ENCODE measurements at places on chromosomes 3 and 15.

DNA sequence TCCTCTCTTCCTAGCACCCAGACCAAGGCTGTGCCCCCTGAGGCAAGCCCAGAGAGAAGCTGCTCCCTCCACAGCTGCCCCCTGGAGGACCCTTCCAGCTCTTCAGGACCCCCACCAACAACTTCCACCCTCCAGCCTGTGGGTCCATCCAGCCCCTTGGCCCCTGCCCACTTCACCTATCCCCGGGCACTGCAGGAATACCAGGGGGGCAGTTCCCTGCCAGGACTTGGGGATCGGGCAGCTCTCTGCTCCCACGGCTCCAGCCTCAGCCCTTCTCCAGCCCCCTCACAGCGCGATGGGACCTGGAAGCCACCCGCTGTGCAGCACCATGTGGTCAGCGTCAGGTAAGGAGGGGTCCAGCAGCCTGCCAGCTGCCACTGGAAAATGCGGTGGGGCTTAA lies 5.6 kb downstream of the DISP2 start:
- no peak for DNase-seq

DNA sequence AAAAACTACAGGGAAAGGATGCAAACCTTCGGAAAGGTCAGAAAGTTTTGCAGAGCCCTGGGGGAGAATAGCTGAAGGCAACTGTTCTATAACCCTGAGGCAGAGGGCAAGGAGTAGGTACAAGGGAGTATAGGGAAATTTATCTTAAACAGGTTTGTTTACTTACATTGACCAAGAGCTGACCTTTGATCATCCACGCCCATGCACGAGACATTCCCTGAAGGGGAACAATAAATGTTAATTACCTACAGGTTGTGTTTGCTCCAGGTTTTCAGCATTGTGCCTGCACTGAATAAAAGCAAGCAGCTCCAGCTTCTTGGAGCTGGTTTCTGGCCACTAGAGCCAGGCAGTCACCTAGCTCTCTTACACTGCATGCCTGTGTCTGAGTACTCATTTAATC lies 524.5 kb upstream of the TGFBR2 start:
- DNase-seq: no peak

DNA sequence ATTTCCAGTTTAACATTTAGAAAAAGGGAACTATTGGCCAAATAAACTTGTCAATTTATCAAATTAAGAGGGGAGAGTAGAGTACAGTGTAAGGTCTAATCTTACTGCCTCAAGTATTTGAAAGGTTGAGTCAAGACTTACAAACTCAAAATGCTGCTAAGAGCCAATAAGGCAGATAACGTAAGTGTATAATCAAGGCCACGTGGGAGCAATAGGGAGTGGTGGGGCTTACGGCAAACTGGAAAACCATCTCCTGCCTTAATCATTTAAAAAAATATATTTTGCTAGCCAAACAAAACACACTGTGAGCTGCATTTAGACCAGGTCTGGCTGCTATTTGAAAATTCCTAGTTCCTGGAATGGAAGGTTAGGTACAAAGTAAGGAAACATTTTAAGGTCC lies 107.3 kb upstream of the FRMD4B start:
- DNase-seq: no peak

DNA sequence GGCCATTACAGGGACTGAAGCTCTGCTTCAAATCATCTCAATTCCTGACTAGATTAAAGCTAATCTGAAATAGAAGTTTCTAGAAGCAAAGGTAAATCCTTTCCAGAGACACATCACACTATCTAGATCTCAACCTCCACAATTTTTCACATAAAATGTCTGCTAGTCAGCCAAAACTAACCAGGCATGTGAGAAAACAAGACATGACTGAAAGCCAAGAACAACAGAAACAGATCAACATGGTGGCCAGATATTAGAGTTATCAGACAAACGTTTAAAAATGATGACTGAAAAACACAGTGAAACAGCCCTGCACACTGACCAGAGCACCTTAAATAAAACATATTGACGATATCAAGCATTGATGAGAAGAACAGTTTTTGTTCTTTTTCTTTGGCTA lies 59.1 kb downstream of the SUMF1 start:
- DNase-seq: no peak

- no peak for DNase-seq
Measured at GRCh38 chr3:21621181-21621651, 129.8 kb downstream of the ZNF385D start.

DNA sequence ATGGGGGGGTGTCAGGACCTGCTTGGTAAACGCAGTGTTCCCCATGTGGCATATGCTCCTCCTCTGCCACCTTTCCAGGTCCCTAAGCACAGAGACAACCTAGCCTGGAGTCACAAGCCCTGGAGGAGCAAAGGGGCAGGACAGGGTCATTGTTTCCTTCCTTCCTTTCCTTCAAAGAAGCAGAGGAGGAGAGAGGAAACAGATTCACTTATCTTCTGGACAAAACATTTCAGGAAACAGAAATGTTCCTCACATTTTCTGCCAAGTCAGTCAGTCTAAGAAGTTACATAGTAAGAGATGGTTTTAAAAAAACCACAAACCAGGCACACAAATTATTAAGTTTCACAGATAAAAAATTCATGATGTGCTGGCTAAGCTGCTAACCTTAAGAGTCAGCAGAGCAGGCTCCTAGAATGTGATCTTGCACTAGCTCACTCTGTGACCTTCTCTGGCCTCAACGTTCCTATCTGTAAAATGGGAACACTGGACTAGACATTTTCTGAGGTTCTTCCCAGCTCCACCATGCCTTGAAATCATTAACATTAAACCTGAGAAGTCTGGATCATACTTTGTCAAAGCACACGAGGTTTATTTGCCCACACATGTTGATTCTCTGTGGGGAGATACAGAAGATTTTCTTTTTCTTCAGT lies 47.9 kb downstream of the ATP13A5 start:
- DNase-seq: no peak

DNA sequence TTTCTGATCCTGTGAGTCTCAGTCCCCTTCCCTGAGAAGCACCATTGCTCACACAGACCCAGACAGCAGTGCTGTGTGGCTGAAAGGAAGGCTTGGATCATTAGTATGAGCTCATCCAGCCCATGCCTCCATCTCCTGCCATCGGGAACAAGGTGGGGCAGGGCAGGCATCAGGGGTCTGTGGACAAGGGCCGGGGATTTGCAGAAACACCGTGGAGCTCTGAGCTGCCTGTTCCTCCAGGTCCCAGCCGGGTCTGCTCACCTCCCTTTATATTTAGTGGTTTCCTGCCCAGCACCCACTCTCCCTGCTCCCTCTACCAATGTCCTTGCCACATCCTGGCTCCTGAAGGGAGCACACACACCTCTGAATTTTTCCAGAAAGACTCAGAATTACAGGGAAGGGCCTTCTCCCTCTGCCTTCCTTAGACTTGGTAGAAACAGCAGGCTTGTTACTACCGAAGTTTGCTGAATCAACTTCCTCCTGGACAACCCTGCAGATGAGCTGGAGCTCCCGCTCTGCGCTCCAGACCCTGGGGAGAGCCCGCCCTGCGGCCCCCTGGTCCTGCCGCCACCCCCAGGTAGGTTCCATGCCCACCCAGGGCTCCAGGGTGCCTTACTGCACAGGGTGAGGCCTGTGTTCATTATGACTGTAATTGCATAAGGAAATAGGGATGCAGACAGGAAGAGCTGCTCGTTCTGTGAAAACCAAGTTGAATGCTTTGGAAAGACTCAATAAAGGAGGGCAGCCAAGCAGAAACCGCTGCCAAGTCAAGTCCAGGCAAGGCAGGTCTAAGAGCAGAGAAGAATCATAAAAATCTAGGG lies 128.1 kb downstream of the NSMCE3 start:
- no peak for DNase-seq

DNA sequence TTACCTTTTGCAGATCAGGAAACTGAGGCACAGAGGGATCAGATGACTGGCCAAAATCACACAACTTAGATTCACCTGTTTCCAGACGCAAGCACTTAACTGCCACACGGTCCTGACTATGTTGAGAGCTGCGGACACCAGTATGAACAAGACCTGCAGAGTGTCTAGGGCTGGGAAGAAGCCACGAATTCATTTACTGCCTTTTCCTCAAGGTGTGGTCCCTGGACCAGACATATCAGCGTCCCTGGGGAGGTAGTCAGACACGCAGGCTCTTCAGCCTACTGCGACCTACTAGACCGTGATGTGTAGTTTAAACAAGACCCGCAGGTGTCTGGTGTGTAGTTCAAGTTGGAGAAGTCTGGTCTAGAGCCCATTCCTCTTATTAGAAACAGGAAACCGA lies 541 bp upstream of the SLC6A11 start:
- no peak for DNase-seq

- no peak for DNase-seq
Measured at GRCh38 chr3:184470551-184470950, 90.7 kb downstream of the CHRD start.

- no peak for DNase-seq
Measured at GRCh38 chr15:82021992-82022391, 23.8 kb downstream of the MEX3B start.

- DNase-seq: no peak
Measured at GRCh38 chr15:38547255-38547997, 17.2 kb downstream of the RASGRP1 start.

DNA sequence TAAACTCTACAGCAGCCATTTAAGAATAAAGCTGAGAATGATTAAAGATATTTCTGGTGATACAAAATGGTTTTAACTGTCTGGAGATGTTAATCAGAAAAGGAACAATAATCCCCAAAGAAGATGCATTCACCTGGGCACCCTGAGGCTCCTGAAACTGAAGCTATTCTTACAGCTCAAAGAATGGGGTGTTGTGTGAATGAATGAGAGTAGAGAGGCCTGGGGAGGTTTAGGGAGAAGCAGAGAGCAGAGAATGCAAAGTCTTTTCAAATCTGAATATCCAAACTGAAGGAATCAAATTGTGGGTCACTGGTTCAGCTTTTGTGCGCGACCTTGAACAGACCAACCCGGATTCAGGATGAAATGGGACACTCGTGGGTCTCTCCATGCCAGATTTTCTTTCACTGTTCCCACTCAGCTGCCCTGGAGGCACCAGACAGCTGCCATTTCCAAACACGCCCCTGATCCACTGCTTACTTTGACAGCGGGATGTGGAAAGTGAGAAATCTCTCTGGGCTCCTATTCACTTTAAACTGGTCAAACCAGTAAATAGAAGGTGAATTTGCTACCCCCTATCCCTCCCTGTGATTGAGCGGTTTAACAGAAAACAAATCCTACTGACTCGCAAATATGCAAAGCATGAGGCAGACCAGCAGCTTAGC lies 485.5 kb upstream of the THBS1 start:
- no peak for DNase-seq

DNA sequence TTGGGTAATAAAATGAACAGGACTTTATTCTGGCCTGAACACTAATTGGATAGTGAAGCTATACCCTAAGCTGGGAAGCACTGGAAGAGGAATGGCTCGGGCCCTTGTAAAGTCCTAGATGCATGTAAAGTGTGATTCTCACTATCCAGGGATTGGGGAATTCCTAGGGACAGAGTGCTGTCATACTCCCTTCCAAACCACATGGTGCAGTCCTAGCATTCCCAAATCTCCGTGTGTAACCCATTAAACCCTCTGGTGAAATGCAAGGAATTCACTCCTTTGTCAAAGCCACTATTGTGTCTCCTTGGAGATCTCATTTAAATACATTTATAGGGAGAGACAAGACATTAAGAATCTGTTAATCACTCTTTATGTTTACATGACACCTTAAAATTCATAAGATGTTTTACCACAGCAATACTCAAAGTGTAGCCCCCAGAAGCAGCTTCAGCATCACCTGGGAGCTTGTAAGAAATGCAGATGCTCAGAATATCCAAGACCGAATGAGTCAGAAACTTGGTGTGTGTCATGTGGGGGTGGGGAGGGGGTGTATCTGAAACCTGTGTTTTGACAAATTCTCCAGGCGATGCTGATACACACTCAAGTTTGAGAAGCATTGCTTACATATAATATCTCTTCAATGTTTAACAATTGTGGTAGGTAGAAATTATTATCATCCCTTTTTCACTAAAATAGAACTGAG lies 121.8 kb upstream of the NPHP3 start:
- no peak for DNase-seq

GRCh38 chr15:39128746-39129145 lies 452.1 kb upstream of the THBS1 start:
- DNase-seq: no peak
